ENCODE measurements at places on chromosomes 5 and 9.

DNA sequence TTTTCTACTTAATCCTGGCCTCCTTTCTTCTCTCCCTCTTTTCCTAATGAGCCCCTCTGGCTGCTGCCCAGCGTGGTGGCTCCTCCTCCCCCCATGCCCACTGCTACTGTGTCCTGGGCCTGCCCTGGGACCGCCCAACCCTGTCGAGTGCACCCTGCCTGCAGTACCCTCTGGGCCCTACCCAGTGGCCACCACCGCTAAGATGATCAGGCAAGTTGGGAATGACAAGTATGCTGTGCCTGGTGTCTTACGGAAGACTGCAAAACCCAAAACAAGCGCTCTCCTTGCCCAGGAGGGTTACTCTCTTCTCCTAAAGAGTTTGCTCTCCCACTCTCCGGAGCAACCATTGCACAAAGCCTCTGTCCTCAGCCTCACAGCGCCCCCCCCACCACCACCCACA lies 273.7 kb downstream of the SYK start:
- no peak overlapping the region for H3K27ac ChIP-seq
- peaks cover 16% of the 10 kb centered on the region for H3K4me1 ChIP-seq
- no peak overlapping the region for H3K4me3 ChIP-seq
- DNase-seq, result no peak
- no peaks in the 10 kb centered on the region for H3K36me3 ChIP-seq
- no peaks in the 10 kb centered on the region for H3K27me3 ChIP-seq

DNA sequence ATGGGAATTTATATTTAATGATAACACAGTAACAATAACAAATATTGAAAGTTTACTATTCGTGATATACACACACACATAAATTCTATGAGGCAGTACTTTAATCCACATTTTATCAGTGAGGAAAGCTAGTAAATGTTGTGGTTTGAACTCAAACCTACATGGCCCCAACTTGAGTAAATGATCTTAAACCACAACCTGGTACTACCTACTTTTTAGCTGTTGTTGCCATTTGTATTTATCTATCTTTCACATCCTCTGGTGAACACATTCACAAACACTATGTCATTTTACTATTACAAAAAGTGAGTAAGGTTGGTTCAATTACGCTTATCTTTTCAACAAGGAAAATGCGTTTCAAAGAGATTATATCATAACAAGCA lies 186.1 kb downstream of the SMC2 start:
- no peaks in the 10 kb centered on the region for H3K36me3 ChIP-seq
- DNase-seq, result no peak
- H3K4me3 ChIP-seq, result no peak overlapping the region
- H3K27me3 ChIP-seq, result no peaks in the 10 kb centered on the region
- H3K27ac ChIP-seq, result no peak overlapping the region

DNA sequence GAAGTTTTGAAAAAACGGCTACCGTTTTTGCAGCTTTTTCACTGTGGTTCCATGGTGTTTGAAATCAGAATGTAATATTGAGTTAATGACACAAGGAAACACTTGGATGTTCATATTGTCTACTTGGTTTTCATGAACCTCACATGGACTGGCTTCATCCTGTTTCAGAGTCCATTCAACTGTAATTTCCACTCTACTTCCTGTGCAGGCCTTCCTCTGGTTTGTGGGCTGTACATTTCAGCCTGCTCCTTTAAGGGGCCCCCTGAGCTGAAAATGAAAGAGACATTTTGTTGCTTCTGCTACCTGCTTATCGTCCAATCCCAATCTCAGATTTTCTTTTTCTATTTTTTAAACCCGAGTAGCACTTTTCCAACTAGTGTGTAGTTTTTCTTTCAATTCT lies 41.8 kb upstream of the CDKN2B start:
- H3K36me3 ChIP-seq, result no peaks in the 10 kb centered on the region
- H3K27ac ChIP-seq, result no peak overlapping the region
- DNase-seq, result no peak
- peaks cover 20% of the 10 kb centered on the region for H3K4me1 ChIP-seq
- H3K27me3 ChIP-seq, result no peaks in the 10 kb centered on the region

DNA sequence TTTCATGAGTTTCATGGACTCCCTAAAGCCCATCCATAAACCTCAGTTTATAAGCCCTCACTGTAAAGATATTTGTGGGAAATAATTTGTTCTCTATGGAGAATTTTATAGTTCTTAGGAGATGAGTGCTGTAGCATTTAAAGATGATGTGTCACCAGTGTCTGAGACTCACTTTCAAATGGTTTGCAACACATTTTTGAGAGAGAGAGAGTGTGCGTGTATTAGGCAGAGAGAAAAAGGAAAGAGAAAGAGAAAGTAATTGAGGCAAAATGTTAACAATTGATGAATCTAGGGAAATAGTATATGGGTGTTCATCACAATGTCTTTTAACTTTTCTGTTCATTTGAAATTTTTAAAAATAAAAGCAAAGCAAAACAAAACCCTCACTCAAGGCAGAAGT lies 479.0 kb downstream of the ZSWIM6 start:
- no peaks in the 10 kb centered on the region for H3K4me1 ChIP-seq
- DNase-seq, result no peak
- peaks cover 54% of the 10 kb centered on the region for H3K27me3 ChIP-seq
- no peaks in the 10 kb centered on the region for H3K36me3 ChIP-seq
- no peak overlapping the region for H3K4me3 ChIP-seq

DNA sequence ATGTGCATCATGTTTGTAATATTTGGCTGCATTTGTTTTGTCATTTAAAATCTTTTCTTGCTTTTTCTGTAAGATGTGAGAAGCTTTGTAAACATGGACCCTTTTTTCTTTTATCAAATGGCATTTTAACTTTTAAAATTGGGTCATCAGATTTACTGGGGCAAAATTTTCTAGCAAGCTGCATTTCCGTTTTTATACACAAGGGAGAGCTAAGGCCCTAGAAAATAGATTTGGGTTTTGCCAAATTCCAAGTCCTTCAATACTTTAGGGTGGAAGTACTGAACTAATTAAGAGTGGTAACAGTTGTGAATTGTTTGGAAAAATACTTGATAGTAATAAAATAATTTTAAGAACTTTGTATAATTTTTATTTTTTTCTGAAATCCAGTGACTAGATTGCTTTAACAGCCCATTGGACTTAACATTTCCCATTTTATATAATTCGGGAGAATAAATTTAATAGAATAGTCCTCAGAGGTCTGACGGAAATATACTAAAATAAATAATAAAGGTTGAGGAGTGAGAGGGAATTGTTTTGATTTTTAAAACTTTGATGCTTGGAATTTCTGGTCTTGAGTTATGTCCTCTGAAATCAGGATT lies 117.4 kb downstream of the SMARCA2 start:
- no peaks in the 10 kb centered on the region for H3K27me3 ChIP-seq
- H3K36me3 ChIP-seq, result no peaks in the 10 kb centered on the region
- H3K4me3 ChIP-seq, result no peak overlapping the region
- DNase-seq, result peak; percentile 6
